Epithelial cell of proximal tubule (primary cell): ENCODE measurements at places on chromosomes 1 and 21. TPM values are rescaled to one million over a fixed set of nuclear protein-coding genes. Genes with fewer than 3 reads are reported as not detected.

LEPROT gene
- 47.3 and 71.7 TPM in 2 replicates for total RNA-seq

CRYAA gene
- not detected in 2 replicates for total RNA-seq

TAF13 gene
- total RNA-seq, result 33.6 and 44.5 TPM in 2 replicates

TTC4 gene
- 23.1 and 38.6 TPM in 2 replicates for total RNA-seq

NBPF9 gene
- total RNA-seq, result 8.3 and 8.8 TPM in 2 replicates

AMIGO1 gene
- 0.87 and 0.92 TPM in 2 replicates for total RNA-seq

UTS2 gene
- total RNA-seq, result not detected in 2 replicates

CELA3B gene
- total RNA-seq, result not detected in 2 replicates

USH2A gene
- total RNA-seq, result not detected in 2 replicates

- no peak for DNase-seq
These were observed 52.2 kb downstream of the PHACTR4 start for GRCh38 chr1:28421744-28422143.

- DNase-seq, result no peak
These were observed 18.2 kb upstream of the ARF1 start for GRCh38 chr1:228064296-228064695.

DNA sequence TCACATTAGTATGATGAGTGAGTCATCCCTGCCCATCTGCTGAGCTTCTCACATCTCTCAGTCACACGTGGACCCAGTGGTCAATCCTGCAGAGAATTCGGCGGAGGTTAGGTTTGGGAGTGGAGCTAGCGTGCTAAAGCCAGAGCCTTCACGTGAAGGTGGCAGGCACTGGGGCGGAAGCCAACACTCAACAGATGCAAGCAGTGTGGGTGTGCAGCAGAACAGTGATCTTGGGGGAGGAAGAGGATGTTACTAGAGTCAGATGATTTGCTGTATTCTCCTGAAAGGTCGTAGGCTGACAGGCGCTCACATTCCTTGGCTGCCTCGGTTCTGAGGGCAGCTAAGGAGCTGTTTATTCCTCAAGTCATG, 6.7 kb downstream of the C1orf115 start:
- no peak for DNase-seq

DNA sequence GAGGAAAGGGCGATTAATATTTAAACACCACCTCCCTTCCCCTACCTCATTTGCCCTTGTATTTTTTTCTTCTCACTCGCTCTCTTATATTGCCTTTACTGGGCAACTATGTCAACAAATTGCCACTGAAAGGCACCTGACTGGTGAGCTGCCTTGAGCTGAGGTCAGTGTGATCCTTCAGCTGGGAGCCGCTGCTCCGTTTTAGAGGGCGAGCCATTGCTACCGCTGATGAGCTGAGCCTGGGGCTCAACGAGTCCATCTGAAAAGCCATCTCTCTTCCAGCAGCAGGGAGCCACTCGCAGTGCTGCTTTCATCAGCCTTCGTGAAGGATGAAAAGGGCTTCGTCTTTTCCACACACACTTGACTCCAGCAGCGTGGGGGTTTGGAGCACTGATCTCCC, 108.0 kb upstream of the KIF26B start:
- no peak for DNase-seq

DNA sequence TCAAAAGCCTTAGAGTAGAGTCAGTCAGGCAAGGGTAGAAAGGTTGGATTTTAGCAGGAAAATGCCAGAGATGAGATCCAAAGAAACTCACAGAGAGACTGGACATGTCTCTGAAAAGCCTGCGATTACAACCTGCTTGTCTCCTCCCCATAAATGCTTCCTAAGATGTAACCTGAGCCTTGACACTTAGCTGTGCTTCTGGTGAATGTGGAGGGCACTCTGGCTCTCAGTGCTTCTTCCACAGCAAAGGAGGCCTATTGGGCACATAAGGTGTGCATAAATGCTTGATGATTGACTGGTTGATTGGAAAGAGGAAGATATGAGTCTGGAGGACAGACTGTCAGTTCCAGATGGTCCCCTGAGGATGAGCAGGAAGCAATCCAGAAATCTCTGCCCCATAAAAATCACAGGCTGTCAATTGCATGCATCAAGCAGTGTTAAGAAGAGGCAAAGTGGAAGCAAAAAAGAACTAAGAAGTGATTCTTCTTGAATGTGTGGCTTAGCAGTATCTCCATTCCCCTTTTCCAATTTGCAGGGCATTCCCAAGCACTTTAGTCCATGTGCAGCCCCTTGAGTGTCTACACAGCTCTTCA, 236.2 kb upstream of the RRP15 start:
- DNase-seq, result no peak

DNA sequence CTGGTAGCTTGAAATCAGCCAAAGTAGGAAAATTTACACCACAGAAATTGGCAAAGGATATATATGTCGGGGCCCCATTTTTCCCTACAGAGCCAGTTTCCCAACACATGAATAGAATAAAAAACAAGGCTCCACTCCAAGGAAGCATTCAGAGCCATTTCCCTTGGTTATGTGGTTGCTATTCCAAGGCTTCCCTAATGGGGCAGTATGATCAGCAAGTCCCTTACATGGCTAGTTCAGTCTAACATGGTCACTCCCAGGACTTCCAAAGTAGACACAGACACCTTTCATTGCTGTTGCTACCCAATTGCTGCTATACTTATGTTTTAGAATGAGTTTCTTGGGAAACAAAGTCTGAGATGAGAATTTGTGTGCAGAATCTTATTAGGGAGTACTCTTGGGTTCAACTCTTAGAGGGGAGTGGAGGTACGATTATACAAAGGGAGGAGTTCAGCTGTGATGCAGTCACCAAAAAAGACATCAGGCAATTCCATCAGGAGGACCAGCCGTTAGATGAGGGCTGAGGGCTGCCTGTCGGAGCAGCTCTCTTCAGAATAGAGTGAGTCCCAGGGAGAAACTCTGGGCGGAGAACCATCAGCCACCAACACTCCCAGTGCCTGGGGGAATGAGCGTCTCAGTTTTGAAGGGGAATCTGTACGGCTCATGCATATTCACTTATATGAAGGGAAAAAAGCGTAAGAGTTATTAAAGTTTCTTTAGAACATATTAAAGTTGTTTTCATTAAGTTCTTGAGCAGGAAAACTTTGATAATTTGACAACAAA, 92.9 kb downstream of the C21orf91 start:
- DNase-seq, result no peak

GRCh38 chr1:90712153-90712856, 4.8 kb downstream of the BARHL2 start:
- no peak for DNase-seq

GRCh38 chr1:223328566-223328965, 35.4 kb downstream of the SUSD4 start:
- DNase-seq, result no peak

- DNase-seq, result no peak
These were observed 14.9 kb downstream of the TTC34 start for GRCh38 chr1:2786329-2787162.

GRCh38 chr1:156384658-156385057, 15.6 kb downstream of the RHBG start:
- no peak for DNase-seq

GRCh38 chr1:11156441-11156840, 32.7 kb upstream of the ANGPTL7 start:
- DNase-seq, result no peak

- no peak for DNase-seq
These were observed 53.2 kb downstream of the SYT2 start for GRCh38 chr1:202656951-202657646.

DNA sequence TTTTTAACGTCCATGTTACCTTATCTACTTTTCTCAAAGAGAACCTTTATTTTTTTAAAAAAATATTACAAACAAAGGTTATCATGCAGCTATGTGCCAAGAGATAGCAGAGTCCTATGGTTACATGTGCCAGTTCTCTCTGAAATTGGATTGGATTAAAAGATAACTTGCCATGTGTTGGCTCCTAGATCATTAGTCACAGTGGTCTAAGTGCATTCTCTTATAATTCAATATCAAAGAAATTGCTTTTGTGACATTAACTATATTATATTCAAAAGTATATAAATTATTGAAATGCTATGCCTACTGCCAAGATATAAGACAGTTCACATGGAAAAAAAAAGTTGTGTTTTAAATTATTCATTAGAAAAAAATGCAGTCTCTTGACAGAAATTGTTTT, 494.2 kb downstream of the NEGR1 start:
- DNase-seq, result no peak

GRCh38 chr1:189121941-189122340, 1355.7 kb downstream of the BRINP3 start:
- no peak for DNase-seq

- no peak for DNase-seq
These were observed 16.1 kb downstream of the CNR2 start for GRCh38 chr1:23897083-23897482.

GRCh38 chr1:67688526-67689219, 3.7 kb downstream of the GADD45A start:
- DNase-seq, result no peak

GRCh38 chr21:19842601-19843000, 1155.6 kb upstream of the NCAM2 start:
- no peak for DNase-seq

- DNase-seq, result no peak
These were observed 14.4 kb downstream of the KIRREL1 start for GRCh38 chr1:158007667-158008386.

DNA sequence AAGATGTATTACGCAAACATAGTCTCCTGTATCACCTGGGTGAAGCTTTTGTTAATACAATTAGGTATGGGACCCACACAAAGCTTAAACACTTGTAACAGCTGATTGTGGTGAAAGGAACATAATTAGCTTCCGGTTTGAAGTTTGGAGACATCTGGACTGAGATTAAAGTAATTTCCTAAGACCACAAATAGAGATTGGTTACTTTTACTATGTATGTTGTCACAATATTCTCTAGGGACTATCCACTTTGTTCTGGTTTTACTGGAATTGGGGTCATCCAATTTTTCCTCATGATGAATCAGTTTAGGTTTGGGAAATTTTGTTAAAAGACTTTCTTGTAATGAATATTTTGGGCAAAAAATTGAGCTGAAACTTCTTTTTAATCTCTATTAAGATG, 71.8 kb upstream of the SAMSN1 start:
- DNase-seq, result no peak

- peak; percentile 82 for DNase-seq
These were observed 7.3 kb downstream of the F11R start for GRCh38 chr1:161013488-161014230.

DNA sequence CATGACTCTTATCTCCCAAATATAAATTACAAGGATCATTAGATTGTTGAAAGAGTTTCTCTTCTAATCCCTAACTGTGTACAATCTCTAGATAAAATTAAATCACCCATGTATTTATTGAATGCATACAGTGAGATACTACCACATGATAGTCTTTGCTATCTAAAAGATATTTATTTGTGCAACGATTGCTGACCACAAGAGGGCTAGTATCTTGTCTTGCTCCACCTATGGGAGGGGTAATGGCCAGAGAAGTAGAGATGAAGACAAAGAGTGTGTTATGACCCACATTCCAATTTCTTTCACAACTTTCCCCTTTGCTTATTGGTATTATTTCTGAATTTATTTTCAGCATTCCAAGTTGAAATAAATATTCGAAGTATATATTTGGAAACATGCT, 13.7 kb downstream of the PYHIN1 start:
- DNase-seq, result no peak

DNA sequence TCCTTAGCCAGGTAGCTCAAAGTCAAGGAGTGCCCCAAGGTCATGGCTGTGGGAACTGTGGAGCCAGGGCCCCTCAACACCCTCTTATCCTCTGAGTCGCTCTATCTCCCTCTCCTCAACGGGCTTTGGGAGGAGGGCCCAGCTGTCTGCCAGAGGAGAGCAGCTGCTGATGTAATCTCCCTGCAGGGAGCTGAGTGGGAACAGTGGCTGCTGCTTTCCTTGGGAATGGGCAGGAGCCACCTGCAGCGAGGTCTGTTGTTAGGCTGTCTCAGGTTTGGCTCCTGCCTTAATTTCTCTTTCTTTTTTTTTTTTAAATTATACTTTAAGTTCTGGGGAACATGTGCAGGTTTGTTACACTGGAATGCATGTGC, 58.8 kb upstream of the MAP1LC3C start:
- no peak for DNase-seq

GRCh38 chr21:44734841-44735240, 23.5 kb upstream of the TSPEAR start:
- no peak for DNase-seq

DNA sequence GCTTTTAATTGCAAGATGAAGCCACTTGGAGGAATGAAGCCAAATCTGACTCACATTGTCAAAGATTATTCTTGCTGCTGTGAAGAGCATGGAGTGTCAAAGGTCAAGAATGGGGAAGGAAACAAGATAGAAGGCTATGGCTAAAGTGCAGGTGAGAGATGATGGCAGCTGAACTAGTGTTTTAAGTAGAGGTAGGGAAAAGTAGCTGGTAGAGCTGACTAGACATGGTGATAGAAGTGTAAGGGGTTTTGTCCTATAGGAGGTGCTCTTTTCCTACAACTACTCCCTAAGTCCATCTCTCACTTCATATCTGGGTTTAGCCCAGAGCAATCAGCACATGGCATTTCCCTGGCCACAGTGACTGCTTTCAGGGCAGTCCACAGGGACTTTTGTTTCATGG, 11.8 kb downstream of the UBE2T start:
- DNase-seq, result no peak

- no peak for DNase-seq
These were observed 1325.8 kb upstream of the PRMT6 start for GRCh38 chr1:105730701-105731100.

GRCh38 chr1:117093091-117093534, 28.4 kb downstream of the TRIM45 start:
- no peak for DNase-seq

- DNase-seq, result no peak
These were observed 11.8 kb downstream of the NPHP4 start for GRCh38 chr1:5980314-5981008.

- DNase-seq, result no peak
These were observed 49.3 kb downstream of the GNB1 start for GRCh38 chr1:1841575-1841995.

- peak; percentile 94 for DNase-seq
These were observed 1.9 kb upstream of the MED18 start for GRCh38 chr1:28326984-28327383.

DNA sequence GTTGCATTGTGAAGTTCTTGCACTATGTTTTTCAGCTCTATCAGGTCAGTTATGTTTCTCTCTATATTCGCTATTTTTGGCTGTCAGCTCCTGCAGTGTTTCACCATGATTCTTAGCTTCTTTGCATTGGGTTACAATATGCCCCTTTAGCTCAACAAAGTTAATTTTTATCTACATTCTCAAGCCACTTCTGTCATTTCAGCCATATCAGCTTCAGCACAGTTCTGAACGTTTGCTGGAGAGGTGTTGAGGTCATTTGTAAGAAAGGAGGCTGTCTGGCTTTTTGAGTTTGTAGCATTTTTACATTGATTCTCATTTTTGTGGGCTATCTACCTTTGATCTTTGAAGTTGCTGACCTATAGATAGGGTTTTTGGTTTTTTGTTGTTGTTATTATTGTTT, 573.2 kb upstream of the RGS18 start:
- no peak for DNase-seq

GRCh38 chr1:44282704-44283426, 69.6 kb downstream of the DMAP1 start:
- no peak for DNase-seq

GRCh38 chr1:12161324-12161661, 5.5 kb upstream of the TNFRSF1B start:
- no peak for DNase-seq

GRCh38 chr1:160363951-160364735, 2.7 kb upstream of the NHLH1 start:
- no peak for DNase-seq

- peak; percentile 50 for DNase-seq
These were observed 30.8 kb downstream of the GORAB start for GRCh38 chr1:170562646-170563338.

- DNase-seq, result no peak
These were observed 29.3 kb downstream of the ASTN1 start for GRCh38 chr1:177135250-177135649.

- DNase-seq, result no peak
These were observed 39.5 kb downstream of the LRRC8B start for GRCh38 chr1:89563957-89564604.

- no peak for DNase-seq
These were observed 6.5 kb downstream of the THEM4 start for GRCh38 chr1:151902858-151903257.
